ENCODE measurements at places on chromosomes 3 and 15.

DNA sequence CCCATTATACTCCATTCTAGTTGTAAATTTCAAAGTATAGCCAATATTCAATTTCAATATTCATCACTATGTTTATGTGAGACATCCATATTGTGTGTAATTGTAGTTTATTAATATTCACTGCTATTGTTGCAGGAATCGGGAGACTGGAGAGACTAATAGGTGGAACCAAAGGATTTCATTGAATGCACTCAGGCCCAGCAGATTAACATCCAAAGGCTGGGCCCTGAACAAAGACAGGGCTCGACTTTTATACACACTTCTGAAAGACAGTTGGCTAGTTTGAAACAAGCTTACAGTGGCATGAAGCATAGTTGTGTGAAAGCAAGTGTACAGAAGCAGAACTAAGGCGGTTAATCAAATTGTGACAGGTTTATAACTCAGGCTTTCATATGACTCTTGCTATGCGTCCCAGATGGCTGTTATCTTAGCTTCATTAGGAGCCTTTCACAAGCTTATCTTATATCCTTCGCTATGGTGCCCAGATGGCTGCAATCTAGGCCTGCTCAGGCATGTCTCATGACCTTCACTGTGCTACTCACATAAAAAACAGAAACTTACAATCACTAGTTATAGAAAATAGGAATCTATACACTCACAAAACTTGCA is 1038.8 kb upstream of the EPHA6 start:
- DNase-seq = no peak

DNA sequence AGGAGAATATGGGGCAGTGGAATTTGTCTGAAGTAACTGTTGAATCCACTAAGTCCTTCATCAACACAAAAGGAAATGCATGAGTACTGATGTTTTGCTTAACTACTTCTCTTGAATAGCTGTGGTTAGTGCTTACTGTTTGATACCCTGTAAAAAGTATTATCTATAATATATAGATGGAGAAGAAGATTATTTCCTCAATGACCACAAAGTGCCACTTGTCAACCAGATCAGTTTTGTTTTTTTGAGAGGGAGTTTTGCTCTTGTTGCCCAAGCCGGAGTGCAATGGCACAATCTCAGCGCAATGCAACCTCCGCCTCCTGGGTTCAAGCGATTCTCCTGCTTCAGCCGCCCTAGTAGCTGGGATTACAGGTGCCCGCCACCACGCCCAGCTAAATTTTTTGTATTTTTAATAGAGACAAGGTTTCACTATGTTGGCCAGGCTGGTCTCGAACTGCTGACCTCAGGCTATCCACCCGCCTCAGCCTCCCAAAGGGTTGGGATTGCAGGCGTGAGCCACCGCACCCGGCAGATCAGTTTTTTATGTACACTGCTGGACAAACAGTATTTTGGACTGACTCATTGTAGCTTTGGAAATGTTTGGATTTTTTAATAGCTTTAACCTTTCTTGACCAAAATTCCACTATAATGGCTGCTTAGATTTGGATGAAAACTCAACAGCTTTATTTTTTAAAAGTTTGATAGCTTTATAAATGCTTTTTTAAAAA is 1.5 kb upstream of the RPLP1 start:
- no peak for DNase-seq

- no peak for DNase-seq
Measured at GRCh38 chr3:43406643-43407023, 120.3 kb downstream of the SNRK start.

- no peak for DNase-seq
Measured at GRCh38 chr15:52112203-52112750, 298 bp downstream of the BCL2L10 start.

DNA sequence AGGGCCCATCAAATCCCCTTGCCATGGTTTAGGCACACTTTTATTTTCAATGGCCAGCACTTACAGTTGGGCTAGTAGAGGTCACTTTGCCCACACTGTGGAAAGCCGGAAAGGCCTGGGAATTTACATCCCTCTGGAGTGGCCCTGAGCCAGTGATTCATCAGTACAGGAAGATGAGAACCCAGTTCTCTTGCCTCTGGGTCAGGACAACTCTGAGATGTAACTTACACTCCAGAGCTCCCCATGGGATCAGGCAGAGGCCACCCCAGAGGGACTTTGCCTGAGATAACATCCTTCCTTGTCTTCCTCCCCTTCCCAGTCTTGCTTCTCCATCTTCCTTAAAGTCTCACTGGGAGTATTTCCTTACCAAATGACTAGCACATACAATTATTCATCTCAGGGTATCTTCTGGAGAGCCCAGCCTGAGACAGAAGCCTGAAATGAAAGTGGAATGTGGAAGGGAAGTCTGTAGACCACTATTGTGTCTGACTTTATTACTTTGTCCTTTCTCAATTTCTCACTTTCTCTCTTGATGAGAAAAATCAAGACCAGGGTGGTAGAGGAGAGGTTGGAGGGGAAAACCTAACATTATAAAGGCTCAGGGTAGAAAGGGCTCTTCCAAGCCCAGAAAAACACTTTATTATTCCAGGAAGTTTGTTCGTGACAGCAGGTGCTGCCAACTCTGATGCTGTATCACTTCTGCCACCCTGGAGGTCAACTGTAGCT is 220.8 kb downstream of the ZNF621 start:
- no peak for DNase-seq

Data from stimulated activated CD8-positive, alpha-beta memory T cell treated with anti-CD3 and anti-CD28 coated beads, Interleukin-7, amount 100 ng/mL, for 1 hour (primary cell).